ENCODE measurements at places on chromosomes 6 and 20.

- DNase-seq: no peak
Measured at GRCh38 chr6:5087389-5087788, 2.2 kb downstream of the PPP1R3G start.

DNA sequence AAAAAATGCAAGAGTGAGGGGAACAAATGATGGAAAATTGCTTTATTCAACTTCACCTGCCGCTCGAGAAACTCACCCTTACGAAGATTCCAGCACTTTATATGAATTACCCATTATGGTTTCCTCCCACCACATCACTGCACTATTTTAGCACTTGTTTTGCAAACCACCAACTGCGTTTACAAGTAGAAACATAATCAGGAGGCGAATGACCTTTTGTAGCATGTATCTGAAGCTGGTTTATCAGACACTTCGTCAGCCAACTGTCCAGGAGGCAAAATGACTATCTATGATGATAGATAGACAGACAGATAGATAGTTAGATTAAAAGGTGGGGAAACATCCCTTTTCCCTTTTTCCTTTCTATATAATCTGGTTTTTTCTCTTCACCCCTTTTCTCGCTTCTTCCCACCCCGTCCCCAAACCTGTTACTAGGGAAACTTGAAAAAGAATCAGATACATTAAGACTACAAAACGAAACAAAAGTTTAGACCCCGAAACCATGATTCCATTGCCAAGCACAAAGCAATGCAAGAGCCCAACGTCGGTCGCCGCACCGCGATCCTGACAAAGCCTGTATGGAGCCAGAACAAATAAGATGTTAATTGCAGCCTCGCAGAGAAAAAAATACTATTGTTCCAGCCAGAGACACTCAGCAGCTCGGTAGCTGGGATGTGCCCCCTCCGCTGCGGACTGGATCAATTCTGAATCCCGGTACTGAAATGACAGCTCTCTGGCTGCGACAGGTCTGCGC is 933 bp upstream of the ADGRB3 start:
- DNase-seq: no peak

DNA sequence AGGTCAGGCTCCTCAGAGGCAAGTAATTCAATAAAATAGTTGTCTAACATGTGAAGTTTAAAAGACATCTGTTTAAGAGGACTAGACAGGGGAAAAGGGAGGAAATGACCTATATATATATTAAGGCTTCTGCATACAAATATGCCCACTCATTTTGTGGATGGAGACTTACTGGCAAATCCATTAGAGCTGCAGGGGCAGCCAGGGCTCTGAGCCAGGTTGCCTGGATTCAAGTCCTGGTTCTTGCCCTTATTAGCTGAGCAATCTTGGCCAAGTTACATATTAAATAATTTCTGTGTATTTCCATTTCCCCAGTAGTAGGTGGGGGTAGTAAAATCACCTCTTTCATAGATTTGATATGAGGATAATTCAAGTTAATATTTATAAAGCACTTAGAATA is 287.0 kb upstream of the RIMS1 start:
- DNase-seq: no peak

GRCh38 chr6:53984581-53984980 is 126.7 kb upstream of the MLIP start:
- DNase-seq: no peak

- no peak for DNase-seq
Measured at GRCh38 chr6:147793871-147794643, 285.6 kb downstream of the SAMD5 start.

GRCh38 chr6:19156443-19156842 is 680.7 kb upstream of the ID4 start:
- DNase-seq: no peak

- DNase-seq: no peak
Measured at GRCh38 chr6:79515436-79515835, 21.8 kb downstream of the LCA5 start.

- no peak for DNase-seq
Measured at GRCh38 chr6:110093981-110094380, 85.5 kb downstream of the WASF1 start.

DNA sequence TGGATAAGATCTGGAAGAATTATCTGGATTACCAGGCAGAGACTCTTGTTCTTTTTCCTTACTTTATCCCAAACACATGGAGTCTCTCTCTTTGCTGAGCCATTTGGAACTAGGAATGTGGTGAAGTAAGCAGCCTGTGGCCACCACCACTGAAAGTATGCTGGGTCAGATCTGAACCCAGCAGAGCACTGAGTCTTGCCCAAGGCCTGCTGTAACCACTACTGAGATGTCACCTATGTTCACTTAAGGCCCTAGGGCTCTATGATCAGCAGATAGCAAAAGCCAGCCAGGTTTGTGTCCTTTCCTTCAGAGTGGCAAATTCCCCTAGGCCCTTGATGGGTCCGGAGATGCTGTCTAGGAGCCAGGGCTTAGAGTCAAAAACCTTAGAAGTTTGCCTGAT is 103.3 kb upstream of the PLN start:
- no peak for DNase-seq

DNA sequence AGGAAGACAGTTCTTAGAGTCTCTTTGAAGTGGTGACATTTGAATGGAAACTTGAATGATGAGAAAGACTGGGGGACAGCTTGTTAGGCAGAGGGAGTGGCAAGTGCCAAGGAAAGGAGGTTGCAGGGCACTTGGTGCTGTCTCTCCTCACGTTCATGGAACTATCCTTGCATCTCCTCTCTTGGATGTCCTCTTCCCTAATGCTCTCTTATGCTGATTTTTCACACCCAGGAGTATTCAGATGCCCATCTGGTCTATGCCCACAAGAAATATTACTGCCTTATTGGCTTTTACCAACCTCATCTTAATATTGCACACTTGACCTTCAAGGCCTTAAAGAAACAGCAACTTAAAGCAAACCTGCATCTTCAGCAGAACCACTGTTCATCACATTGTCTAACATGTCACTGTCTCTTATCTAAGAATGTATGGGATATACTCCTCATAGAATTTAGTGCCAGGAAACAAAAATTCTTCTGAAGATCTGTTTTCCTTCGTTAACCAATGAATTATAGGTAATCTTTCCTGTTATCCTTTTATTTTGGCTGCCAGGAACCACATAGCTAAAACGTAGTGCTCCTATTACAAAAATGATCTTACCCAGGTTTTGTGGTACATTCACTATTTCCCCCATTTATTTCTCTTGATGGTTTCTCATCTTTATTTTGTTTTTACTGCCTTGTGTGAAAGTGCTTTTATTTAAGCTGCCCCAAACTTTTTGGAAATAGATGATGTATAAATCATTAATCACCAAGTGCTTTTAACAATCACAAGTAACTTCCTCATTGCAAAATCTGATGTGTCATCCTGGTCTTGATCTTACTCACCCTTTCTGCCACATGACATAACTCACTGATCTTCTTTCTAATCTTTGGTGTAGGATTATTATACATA is 12.8 kb downstream of the RGS17 start:
- DNase-seq: no peak

GRCh38 chr6:53916804-53917463 is 122.1 kb downstream of the LRRC1 start:
- no peak for DNase-seq

DNA sequence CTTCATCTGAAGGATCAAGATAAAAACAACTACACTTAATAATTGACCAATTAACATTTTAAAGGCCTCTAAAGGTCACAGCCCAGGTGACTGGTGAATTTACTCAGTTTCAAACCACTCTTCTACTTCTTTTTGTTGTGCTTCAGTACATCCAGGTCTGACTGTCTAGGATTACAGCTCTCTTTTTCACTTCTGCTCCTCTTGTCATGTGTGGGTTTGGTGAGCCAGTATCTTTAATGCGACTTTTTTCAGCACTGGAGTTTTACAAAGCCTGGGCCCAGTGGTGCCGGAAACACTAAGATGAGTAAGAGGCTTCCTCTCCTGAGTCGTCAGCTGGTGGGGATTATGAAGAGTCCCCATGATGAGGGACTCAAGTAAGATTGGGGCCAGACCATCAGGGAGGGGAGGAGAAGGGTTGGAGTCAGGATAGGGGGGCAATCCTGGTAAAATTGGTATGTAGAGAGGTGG is 27.0 kb downstream of the HECA start:
- DNase-seq: peak; percentile 46

- no peak for DNase-seq
Measured at GRCh38 chr6:48628316-48628715, 517.3 kb upstream of the PTCHD4 start.

GRCh38 chr20:62390317-62391164 is 3.6 kb downstream of the RPS21 start:
- no peak for DNase-seq

- no peak for DNase-seq
Measured at GRCh38 chr6:13178107-13178506, 150.2 kb downstream of the TBC1D7 start.

- no peak for DNase-seq
Measured at GRCh38 chr20:49676581-49677291, 36.9 kb downstream of the B4GALT5 start.

DNA sequence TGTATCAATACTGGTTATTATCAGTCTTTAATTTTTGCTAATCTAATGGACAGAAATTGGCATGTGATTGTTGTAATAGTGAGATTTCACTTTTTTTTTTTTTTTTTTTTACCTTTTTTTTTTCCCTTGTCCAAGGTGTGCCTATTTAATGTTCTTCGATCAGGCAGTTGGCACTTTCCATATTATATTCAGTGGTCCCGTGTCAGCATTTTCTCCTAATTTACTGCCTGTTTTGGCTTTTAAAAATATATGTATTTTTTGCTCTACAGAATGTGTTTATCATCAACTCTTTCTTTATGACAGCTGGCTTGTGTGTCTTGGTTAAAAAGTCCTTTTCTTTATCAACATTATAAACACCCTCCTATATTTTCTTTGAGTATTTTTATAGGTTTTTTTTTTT is 39.4 kb downstream of the CDYL start:
- no peak for DNase-seq

DNA sequence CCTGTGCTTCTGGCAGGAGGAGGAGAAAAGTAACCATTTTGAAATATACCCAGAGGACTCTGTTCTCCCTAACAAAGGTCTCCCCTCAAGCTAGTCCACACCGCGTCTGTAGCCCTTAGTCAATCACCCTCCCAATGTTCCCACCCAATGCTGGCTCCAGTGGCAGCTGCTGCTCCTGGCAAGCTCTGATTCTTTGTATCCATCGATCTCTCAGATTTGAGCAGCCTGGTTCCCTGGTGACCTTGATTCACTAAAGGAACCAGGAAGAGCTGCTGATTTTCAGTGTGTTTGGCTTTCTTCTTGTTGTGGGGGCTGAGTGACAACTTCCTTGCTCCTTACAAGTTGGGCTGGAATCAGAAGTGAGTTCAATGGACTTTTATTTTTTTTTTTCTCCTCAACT is 68.5 kb downstream of the FOXC1 start:
- no peak for DNase-seq

- DNase-seq: peak; percentile 30
Measured at GRCh38 chr20:45306431-45306982, at the start of gene RBPJL. Gene RBPJL, plus strand, starts transcription at chr20:45306840. Its CDS starts 83 bp downstream, at chr20:45306923.
